ENCODE measurements at places on chromosomes 4 and X.

GRCh38 chrX:111447298-111447697 lies 35.3 kb upstream of the DCX start:
- no peak for DNase-seq

GRCh38 chrX:150602743-150603142 lies 34.3 kb downstream of the MTM1 start:
- no peak for DNase-seq

- no peak for DNase-seq
Observed at GRCh38 chr4:136865526-136865925, 666.8 kb downstream of the PCDH18 start.

GRCh38 chr4:1517592-1518411 lies 111.6 kb upstream of the NKX1-1 start:
- no peak for DNase-seq

DNA sequence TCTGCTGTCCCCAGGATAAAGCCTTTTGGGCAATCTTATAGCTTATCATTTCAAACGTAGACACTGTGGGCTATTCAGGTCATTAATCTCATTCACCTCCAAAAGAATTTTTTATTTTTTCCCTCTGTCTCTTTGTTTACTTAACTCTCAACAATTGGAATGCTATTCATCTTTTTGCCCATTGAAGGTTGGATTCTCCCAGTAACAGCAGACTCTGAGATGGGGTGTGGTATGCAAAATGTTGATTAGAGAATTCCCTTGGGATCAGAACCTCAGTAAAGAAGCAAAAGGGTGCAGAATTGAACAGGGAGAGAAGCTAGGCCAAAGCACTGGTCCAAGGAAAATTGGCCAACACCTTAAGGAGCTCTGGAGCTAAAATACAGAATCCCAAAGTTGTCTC lies 60.4 kb downstream of the CAMK2D start:
- no peak for DNase-seq

DNA sequence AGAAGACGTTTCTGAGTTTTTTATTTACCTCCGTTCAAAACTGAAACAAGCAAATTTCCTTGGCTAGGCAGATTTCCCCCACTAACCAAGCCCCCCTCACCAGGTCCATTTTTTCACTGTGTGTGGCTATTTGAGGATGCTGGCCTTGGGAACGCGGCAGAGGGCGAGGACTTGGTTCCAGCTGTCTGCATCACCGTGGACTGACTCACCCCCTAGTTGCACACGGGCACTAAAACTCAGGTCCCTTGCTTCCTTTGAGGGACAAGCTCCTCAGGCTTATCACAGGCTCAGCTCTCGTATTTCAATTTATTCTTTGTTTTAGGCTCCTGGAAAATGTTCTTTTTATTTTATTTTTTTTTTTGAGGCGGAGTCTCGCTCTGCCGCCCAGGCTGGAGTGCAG lies 8.4 kb upstream of the MTNR1A start:
- no peak for DNase-seq

GRCh38 chr4:8708401-8709021 lies 115.9 kb downstream of the CPZ start:
- DNase-seq: peak; percentile 18

DNA sequence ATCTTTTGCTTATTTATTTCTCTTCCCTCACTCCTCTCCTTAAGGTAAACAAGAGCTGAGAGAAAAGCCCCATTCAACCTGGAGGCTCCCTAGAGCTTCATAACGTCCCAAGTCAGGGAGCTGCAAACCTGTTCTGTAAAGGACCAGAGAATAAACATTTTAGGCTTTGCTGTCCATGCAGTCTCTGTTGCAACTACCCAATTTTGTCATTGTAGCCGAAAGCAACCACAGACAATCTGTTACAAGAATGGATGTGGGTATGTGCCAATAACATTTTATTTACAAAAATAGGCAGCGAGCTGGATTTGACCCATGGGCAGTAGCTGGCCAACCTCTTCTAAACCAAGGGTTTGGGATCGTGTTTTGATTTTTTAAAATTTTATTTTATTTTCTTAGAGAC lies 71.3 kb upstream of the TBL1X start:
- DNase-seq: no peak

- no peak for DNase-seq
Observed at GRCh38 chr4:148030193-148030873, 298.4 kb downstream of the ARHGAP10 start.

DNA sequence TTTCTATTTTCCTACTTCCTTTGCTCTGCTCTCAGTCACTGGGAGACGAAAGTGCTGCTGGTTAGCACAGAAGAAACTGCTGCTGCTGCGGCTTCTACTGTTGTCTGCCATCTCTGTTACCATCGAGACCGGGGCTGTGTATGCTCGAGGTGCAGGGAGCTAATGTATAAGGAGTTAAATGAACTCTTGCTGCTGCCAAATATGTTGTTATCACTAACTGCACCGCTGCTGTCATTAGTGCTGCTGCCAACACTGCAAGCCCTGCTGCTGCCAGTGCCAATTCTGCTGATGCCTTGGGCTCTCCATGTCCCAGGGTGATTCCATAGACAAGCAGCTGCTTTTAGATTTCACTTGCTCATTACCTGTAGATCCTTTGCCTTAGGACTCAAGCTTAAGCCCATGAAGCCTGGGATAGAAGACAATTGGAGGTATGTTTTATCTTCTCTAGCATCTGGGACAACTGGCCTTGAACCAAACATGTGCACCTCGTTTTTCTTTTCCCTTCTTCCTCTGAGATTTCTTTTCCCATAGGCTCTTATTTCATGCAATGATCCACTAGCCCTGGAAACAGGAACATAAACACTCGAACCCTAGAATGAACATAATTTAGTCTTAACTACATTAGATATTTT lies 107.8 kb downstream of the CCSER1 start:
- no peak for DNase-seq

DNA sequence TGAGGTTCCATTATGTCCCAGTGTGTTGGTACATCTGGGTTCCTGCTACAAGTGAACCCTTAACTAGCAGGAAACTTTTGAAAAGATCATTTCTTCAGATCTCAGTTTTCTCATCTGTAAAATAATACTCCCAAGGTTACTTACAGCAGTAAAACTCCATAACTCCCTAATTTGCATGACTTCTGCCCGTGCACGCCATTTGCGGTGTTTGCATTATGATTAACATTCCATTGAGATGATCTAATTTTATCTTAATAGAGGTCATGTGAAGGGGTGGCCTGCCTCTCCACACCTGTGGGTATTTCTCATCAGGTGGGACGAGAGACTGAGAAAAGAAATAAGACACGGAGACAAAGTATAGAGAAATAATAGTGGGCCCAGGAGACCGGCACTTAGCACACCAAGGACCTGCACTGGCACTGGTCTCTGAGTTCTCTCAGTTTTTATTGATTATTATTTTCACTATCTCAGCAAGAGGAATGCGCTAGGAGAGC lies 219.8 kb downstream of the TLL1 start:
- DNase-seq: no peak

- no peak for DNase-seq
Observed at GRCh38 chr4:140085062-140085622, 68.8 kb downstream of the MAML3 start.

- no peak for DNase-seq
Observed at GRCh38 chr4:176271749-176272148, 2.7 kb upstream of the ASB5 start.

DNA sequence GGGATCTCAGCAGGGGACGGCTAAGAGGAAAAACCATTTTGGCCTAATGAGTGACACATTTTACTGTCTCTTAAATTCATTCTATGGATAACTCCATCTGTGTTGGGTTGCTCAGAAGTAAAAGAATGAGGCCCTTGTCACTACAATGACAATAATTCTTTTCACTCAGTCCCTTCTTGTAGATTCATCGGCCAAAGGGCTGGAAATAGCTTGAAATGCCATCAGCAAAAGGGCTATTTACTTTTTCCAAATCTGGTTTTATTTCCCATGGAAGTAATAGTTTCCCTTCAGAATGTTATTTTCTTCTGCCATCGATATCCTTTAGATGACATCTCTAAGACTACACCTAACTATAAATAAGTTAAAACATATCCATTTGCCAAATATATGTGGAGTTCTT lies 7.4 kb downstream of the MEPE start:
- DNase-seq: no peak

DNA sequence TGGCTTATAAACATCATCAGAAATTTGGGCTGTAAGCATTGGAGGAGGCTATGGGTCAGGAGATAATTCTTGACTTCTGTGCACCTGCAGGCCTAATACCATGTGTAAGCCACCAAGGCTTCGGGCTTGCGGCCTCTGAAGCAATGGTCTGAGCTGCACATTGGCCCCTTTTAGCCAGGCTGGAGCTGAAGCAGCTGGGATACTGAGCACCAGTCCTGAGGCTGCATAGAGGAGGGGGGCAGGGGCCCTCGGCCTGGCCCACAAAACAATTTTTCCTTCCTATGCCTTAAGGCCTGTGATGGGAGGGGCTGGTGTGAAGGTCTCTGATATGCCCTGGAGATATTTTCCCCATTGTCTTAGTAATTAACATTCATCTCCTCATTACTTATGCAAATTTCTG lies 373.0 kb upstream of the HTR2C start:
- DNase-seq: no peak

DNA sequence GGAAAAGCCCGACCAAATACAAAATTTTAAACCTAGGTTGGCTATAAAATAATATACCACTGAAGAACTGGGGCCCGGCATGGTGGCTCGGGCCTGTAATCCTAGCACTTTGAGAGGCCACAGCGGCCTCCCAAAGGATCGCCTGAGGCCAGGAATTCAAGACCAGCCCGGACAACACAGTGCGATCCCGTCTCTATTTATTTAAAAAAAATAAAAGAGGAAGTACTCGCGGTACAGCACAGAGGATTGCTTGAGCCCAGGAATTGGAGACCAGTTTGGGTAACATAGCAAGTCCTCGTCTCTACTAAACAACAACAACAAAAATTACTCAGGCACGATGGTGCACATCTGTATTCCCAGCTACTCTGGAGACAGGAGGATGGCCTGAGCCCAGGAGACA lies 44.8 kb upstream of the CDKN2AIP start:
- no peak for DNase-seq

DNA sequence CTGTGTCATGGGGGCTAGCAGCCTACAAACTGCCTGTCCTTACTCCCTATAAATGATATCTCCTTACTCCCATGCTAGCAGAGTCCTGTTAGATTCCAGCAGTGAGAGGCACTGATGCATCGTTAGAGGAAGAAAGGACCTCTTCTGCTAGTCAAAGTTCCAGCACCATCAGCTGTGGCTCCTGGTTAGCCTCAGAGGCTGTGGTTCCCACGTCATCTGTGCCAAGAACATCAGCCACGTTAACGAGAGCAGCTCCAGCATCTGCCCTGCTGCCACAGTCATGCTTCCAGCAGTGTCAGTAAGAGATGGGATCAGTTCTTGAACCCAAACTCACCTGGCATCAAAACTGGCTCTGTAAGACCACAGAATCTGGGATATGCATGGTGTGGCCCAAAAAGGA lies 88.5 kb downstream of the SLC2A9 start:
- DNase-seq: no peak

DNA sequence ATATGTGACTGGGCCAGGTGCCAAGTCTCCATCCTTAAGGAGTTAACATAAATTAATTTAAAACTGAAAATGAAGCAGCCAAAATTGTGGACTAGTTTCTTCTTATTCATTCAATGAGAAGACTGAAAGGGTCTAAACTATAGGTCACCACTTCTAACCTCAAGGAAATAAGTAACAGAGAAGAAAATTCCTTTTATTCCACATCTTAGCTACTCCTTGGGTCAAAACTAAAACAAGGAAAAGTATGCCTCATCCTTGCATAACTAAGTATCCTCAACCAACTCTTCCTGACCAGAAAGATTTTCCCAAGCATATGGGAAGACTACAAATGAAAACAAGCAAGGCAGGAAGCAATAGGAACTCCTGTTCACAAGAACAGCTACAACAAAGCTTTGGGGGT lies 71.2 kb downstream of the ZNF827 start:
- no peak for DNase-seq

- no peak for DNase-seq
Observed at GRCh38 chrX:66012094-66012534, 27.8 kb downstream of the VSIG4 start.

GRCh38 chr4:31106419-31106818 lies 386.2 kb downstream of the PCDH7 start:
- DNase-seq: no peak

DNA sequence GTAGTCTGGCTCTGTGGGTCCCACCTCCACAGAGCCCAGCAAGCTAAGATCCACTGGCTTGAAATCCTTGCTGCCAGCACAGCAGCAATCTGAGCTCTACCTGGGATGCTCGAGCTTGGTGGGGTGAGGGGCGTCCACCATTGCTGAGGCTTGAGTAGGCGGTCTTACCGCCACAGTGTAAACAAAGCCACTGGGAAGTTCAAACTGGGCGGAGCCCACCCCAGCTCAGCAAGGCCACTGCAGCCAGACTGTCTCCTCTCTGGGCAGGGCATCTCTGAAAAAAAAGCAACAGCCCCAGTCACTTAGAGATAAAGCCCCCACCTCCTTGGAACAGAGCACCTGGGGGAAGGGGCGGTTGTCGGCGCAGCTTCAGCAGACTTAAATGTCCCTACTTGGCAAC lies 243.2 kb upstream of the POF1B start:
- DNase-seq: no peak

DNA sequence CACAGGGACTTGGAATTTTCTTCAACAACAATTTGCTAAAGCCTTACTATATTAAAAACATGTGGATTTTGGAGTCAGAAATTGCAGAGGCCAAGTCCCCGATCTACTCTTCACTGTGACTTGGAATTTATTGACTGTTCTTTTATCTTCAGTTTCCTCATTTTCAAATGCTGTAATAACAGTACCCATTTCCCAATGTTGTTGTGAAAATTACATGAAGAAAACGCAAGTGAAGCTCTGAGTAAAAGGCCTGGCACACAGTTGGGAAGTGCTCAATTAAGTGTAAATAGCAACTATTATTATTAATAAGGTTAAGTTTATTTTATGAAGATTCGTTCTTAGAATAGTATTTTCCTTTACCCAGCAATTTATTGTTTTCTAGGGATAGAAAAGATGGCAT lies 15.7 kb downstream of the STBD1 start:
- no peak for DNase-seq

- no peak for DNase-seq
Observed at GRCh38 chrX:122582280-122582974, 601.7 kb upstream of the GRIA3 start.

GRCh38 chr4:86497980-86498862 lies 95.9 kb upstream of the PTPN13 start:
- no peak for DNase-seq

DNA sequence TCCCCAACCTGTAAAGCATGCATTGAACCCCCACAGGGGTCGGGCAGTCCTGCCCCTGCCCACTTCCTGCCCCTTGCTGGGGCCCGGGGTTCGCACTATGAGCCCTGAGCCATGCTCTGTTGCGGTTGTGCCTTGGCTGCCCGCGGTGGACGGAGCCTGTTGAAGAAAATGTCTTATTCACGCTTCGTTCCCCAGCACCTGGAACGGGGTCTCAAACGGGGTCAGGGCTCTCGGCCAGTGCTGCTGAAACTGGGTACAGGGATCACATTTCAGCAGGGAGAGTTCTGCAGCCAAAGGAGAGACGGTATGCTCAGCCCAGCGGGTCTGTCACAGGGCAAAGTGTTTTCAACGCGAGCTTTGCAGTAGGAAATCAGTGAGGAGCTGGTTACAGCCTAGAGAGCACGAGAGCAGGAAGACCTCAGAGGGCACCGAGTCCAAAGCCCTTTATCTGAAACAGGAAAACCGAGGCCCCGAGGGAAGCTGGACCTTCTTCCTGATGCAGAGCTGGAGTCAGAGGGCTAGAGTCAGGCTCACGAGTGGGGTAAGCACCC lies 46.3 kb upstream of the AFAP1 start:
- DNase-seq: no peak

- DNase-seq: no peak
Observed at GRCh38 chrX:119507206-119507605, 39.0 kb downstream of the SLC25A5 start.

GRCh38 chr4:67198727-67199126 lies 346.6 kb downstream of the CENPC start:
- DNase-seq: no peak

- DNase-seq: no peak
Observed at GRCh38 chr4:139453041-139453370, 915 bp upstream of the RAB33B start.

Data from activated CD8-positive, alpha-beta memory T cell treated with anti-CD3 and anti-CD28 coated beads, Interleukin-2, amount 50 U/mL, for 48 hours (primary cell).